ENCODE measurements at places on chromosomes 6 and 20.

- no peak for DNase-seq
Measured at GRCh38 chr6:122673343-122673961, 63.2 kb downstream of the PKIB start.

GRCh38 chr6:113786168-113786567, 71.0 kb upstream of the MARCKS start:
- no peak for DNase-seq

DNA sequence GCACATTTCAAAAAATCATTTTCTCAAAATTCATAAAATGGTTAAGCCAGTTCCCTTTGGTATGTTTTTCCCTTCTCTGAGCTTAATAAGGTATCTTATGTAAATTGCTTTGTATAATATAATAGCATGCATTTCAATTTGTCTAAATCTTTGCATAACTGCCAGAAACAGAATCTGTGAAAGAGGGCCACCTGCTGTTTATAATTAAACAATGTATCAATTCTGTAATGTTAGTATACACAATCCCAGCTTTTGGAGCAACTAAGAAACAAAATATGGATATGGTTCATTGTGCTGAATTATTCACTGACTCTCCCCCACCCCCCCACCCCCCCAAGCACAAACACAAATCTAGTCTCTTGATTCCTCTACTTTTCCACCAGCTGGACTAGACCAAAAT, 54.8 kb downstream of the GPX5 start:
- no peak for DNase-seq

DNA sequence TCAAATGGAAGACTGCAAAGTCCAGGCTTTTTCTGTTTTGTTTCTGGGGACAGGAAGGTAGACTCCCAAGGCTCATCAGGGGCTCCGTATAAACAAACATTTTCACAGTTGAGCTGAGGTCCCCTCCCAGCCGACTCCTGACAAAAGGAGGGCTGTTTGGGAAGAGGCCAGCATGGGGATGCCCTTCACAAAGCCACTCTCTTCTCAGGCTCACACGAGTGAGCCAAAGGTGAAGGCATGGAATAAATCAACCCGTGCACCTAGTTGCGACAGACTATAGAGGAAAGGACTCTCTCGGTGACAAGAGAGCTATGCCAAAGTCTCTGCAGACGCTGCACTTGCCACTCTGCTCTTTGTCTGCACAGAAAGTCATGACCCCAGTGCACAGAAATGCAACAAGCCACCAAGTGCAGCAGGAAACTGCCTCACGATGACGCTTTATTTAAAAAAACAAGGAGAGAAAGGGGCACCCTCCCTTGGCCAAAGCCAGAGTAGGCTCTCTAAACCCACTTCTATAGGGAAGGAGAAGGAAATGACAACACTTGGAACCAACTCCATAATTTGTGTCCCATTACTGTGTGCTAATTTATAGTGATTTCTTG, 21.0 kb downstream of the JAG1 start:
- DNase-seq, result no peak

GRCh38 chr6:18748314-18748713, 361.2 kb downstream of the RNF144B start:
- DNase-seq, result no peak

DNA sequence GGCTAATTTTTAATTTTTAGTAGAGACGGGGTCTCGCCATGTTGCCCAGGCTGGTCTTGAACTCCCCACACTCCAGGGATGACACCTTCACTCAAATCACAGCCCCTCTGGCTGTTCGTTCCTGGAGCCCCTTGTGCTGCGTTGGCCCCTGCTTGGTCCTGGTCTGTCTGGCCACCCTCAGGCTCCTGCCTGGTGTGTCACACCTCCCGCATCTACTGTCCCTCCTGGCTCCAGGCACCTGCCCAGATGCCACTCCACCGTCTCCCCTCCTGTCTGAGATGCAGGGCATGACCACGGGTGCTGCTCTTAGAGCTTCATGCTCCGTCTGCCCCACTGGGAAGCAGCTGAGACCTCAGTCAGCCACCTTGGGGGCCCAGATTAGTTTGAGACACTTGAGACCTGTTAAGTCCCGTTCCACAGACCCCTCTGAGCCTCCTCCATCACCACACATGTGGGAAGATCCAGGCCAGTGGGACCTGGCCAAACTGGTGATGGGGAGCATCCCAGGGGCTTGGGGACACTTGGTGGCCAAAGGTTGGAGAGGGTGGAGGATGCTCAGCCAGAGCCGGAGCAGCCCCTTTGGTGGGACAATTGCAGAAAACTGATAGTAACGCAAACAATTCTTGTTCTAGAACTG, 21.9 kb upstream of the NPBWR2 start:
- peak; percentile 7 for DNase-seq

DNA sequence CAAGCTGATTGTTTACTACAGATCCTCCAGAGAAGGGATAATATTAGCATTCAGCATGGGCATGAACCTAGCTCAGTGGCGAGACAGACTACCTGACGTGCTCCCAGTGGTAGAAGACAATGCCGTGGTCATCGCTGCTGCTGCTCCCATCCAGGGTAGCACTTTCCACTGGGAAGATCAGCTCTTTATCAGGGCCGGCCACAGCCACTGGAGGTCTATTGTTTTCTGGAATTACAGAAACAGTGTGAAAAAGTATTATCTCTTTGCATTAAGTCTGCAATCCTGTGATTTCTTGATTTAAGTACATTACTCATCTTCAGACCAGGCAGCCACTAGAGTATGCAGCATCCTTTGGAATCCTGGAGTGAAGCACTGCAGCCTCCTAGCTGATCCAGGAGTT, 75.0 kb downstream of the ALDH5A1 start:
- no peak for DNase-seq

GRCh38 chr6:77986380-77987034, 333.7 kb downstream of the MEI4 start:
- DNase-seq, result no peak

DNA sequence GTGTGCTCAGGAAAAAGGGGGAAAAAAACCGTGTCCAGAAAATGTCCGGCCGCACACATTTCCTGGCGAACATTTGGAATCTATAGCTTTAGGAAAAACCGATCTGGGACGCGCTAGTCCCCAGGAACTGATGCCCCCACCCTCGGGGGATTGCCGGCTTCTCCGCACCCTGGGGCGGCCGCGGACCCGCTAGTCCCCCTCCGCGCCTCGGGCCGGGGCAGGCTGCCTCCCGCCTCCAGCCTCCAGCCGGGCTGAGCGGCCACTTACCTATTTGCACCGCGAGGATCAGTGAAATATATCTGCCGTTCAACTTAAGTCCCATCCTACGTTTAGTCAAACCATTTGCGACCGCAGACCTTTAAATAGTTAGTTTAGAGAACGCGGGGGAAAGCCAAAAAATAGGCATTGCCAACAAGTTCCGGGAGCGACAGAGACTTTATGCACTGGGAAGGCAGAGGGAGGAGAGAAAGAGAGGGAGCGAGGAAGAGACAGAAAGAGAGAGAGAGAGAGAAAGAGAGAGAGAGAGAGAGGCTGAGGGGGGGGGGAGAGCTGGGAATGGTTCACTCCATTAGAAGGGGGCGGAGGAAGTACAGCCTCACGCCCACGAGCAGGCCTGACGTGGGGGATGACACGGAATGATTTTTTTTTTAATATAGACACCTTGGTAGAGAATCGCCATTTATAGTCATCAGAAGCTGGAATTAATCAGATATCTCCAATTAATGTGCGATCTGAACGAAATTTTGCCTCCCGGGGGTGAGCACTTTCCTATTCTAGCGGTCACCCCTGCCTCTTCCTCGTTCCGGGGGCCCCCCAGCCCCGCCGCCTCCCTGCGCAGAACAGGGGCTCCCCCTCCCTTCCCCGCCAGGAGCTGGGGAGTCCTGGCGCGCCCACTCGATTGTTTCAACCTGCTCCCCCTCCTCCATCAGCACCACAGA, at the start of gene NRN1:
TSS of gene NRN1 (minus strand) at position 498 of the 938 bp plus-strand sequence. CDS start at position 322, 176 bp downstream.
- no peak for DNase-seq

DNA sequence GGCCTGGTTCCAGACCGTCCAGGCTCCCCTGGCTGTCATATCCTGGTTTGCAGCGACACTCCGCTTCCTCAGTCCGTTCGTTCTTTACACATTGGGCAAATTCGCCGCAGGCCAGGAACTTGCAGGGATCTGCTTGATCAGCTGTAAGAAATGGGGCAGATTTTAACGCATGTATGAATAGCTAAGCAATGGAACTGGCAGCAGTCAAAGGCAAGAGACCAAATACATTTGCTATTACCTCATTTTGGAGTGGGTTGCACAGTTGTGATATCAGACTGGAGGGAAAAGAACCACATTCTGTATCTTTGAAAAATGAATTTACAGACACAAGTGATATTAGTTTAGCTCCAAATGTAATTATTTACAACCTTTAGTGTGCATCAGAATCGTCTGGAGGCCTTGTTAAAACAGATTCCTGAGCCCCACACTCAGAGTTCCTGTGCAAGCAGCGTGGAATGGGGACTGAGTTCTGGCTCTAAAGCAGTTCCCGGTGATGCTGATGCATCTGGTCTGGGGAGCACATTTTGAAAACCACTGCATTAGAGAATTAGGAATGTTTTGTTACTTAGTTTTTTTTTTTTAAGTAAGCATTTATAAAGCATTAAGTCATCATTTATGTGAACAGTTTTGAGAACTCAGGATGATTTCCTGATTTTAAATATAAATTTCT, 141.3 kb downstream of the IMPG1 start:
- no peak for DNase-seq

GRCh38 chr6:22302838-22303237, 6.0 kb upstream of the PRL start:
- DNase-seq, result no peak

DNA sequence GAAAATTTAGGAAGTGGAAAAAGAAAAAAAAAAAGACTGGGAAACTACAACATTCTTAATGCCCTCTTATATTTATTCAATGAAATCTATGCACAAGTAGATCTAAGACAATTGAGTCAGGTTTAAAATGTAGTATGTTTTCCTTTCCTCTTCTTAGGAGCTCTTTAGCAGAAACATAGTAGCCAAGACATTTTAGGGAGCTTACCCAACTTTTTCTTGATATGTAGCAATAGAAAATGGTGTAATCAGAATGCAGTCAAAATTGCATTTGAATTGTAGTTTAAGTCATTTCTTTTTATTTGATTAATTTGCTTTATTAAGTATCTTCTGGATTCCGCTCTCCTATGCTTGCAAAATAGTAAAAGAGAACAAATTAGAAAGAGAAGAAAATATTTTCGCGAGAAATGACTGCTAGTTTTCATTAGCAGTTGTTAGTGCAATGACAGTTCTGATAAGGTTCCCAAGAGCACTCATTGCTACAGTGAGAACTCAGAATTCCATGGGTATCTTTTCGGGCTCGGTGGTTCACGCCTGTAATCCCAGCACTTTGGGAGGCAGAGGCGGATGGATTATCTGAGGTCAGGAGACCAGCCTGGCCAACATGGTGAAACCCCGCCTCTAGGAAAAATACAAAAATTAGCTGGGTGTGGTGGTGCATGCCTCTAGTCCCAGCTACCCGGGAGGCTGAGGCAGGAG, 52.2 kb downstream of the JARID2 start:
- no peak for DNase-seq

GRCh38 chr20:59821788-59822187, 111.6 kb downstream of the SYCP2 start:
- no peak for DNase-seq

DNA sequence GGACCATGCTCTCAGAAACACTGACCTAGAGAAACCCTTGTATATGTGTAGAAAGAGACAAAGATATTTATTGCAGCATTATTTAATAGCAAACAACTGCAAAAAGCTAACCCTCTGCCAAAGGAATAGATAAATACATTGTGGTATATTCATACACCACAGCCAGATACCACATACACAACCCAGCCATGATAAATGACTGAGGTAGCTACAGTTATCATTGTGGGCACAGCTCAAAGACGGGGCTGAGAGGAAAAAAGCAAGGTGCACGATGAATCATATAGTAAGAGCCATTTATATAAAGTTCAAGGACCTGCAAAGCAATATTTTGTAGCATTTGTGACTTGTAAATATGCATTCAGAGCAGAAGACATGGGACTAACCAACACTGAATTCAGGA, 30.8 kb downstream of the RSPO4 start:
- DNase-seq, result no peak

- DNase-seq, result no peak
Measured at GRCh38 chr6:166815629-166816028, 140.7 kb downstream of the RNASET2 start.

DNA sequence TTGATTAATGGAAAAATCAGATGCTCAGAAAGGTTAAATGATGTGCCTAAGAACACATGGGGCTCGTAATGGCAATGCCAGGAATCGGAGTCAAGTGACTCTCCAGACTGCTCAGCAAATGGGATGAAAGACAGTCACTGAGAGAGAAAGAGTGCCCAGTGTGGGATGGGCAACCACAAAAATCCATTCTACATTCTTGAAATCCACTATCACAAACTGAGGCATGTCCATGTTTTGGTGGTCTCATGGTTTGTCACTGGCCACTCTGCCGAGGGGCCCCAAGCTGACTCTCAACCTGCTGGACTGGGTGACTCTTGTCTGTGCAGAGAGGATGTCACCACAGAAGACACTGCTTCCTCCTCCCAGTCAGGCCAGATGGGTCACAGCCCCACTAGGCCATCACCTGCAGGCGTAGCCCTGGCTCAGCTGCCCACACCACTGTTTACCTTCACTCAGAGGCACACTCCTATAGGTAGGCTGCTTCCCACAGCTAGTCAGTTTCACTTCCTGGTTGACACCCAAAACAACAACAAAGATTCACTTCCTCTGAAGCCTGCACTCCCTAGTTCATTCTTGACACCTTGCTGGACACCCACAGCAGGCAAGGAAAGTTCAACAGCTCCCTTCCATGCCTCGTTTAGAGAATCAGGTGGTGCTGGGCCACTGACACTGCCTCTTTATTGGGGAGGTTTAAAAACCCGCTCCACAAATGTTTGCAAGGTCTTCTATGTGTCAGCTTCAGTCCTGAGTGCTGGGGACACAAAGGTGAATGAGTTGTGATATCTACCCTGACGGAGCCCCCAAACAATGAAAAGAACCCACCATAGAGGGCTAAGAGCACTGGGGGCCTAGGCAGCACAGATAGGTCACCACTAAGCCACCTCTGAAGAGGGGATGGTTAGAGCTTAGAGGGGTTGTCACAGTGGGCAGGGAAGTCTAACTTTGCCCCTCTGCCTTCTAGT, 21.7 kb downstream of the MAP1LC3A start:
- DNase-seq, result no peak

DNA sequence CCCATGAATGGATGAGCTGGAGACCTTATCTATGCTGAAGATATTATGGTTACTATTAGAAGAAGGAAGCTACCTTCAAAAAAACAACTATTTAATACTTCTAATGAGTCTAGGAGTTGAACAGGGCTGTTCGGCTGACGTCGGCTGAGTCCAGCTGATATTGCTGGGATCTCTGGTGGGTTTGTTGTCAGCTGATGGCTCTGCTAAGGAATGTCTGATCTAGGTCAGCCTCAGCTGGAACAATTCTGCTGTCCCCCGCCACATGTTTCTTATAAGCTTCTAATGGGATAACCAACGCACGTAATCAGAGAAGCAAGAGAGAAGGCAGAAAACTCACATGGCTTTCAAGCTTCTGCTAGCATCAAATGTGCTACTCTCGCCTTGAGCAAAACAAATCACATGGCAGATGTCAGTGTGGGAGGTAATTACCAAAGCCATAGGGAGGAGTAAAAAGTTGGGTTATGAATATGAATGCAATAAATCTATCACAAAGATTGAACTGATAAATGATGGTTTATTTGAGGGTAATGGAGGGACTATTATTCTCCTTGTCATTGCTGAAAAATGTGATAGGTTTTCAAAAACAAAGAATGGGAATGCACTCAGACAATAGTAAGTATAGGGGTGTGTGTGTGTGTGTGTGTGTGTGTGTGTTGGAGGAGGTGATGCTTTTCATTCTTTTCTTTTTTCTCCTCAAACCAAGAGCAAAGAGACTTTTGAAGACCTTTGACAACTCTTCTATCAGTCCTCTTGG, 71.5 kb downstream of the BTBD3 start:
- DNase-seq, result no peak

- DNase-seq, result no peak
Measured at GRCh38 chr20:53957451-53958172, 112.8 kb downstream of the BCAS1 start.

Measured in activated CD8-positive, alpha-beta memory T cell treated with anti-CD3 and anti-CD28 coated beads, Interleukin-2, amount 50 U/mL, for 4 hours (primary cell).